ENCODE measurements at places on chromosomes 5 and 9.

DNA sequence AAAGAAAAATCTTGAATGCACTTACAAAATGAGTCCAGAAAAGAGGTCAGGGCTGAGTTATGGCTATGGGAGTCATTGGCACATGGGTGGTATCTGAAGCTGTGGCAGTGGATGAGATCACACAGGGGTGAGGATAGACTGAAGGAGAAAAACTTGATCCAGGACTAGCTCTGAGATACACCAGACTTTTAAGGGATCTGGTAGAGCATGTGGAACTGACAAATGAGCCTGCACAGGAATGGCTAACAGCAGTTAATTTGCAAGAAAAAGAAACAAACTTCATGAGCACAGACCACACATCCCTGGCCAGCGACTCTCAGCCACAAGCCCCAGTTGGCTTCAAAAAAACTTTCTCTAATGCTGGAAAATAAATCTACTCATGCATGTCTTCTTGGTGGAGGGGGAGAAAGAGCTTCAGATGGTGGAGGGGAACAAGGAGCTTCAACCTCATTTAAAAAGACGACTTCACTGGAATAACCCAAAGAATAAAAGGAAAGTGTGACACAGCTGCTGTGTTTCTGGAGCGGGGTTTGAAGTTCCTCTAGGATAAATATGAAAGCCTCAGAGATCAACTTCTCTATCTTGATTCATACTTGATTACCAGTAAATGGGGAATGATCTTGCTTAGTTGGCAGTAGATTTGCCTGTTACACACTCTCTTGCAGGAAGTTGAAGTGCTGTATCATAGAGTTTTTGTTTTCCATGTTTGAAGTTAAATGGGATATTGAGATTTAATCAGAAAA, 33.6 kb downstream of the TNFAIP8 start:
- H3K4me1 ChIP-seq: peaks cover 91% of the 10 kb centered on the region
- H3K4me3 ChIP-seq: peak overlapping the region; percentile 56
- H3K36me3 ChIP-seq: peaks cover 48% of the 10 kb centered on the region
- H3K27ac ChIP-seq: peak overlapping the region; percentile 85
- no peak for DNase-seq
- no peaks in the 10 kb centered on the region for H3K27me3 ChIP-seq

DNA sequence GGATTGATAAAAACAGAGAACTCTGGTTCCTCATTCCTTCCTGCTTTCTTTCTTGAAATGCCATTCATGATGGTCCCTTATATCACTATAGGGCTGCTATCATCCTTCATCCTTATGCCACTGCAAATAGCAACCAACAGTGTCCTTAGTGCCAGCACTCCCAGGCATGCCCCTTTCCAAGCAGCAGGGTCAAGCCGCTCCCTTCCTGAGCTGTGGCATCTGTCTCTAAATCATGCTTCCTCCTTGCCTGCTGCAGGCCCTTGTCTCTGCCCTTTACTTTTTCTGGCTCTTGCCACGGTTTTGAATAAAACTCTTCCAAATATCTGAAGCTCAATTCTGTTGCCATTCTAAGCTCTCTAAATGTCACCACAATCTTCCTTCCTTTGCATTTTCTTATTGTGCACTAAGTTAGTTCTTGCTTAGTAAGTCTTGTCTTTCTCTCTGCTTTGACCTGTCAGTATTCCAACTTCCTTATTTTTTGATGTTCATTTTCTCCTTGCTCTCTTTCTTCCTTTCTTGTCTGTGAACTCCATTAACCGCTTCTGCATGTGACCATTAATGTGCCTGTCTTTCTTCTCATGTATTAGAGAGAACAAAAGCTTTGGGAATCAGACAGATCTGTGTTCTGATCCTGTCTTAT, 19.9 kb downstream of the TLR4 start:
- no peaks in the 10 kb centered on the region for H3K36me3 ChIP-seq
- H3K4me3 ChIP-seq: no peak overlapping the region
- no peak for DNase-seq
- H3K27me3 ChIP-seq: peaks cover 4% of the 10 kb centered on the region
- no peak overlapping the region for H3K27ac ChIP-seq
- H3K4me1 ChIP-seq: peaks cover 9% of the 10 kb centered on the region

DNA sequence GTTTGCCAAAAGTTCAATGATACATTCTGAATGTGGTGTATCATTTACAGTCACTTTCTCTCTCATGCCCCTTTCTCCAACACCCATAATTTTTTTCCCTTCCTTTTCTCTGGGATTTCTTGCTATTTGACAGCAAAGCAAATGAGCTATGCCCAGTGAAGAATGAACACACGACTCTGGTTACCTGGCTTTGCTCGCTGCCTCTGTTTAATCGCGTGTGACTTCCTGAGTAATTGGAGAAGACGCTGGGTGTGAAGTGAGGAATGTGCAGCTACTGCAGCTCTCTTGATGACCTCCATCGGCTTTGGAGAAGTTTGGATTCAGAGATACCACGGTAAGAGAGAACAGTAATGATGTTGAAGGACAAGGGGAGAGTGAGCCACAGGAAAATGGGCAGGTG, 651.8 kb downstream of the KIF4B start:
- H3K27me3 ChIP-seq: no peaks in the 10 kb centered on the region
- no peaks in the 10 kb centered on the region for H3K4me1 ChIP-seq
- no peaks in the 10 kb centered on the region for H3K36me3 ChIP-seq
- H3K4me3 ChIP-seq: no peak overlapping the region

DNA sequence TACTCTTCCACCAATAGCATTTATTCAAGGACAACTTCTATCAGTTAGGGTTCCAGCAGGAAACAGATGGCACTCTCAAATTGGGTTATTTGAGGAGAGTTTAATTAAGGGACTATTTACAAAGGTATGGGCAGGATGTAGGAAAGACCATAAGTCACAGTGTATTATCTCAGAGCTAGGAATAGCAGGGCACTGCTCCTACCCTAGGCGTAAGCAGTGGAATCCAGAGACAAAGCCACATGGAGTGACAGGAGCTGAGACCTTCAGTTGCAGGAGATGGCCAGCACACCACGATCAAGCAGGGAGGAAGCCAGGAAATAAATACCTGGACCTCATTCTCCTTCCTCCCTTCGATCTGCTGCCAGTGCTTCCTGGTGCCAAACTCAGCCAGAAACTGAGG, 274.9 kb upstream of the SLC30A5 start:
- H3K27me3 ChIP-seq: peaks cover 11% of the 10 kb centered on the region
- no peaks in the 10 kb centered on the region for H3K4me1 ChIP-seq
- H3K4me3 ChIP-seq: no peak overlapping the region
- no peaks in the 10 kb centered on the region for H3K36me3 ChIP-seq
- DNase-seq: no peak

GRCh38 chr5:180334751-180335613, 18.2 kb downstream of the GFPT2 start:
- H3K27me3 ChIP-seq: peaks cover 13% of the 10 kb centered on the region
- no peak overlapping the region for H3K4me3 ChIP-seq
- no peaks in the 10 kb centered on the region for H3K36me3 ChIP-seq
- H3K27ac ChIP-seq: no peak overlapping the region

DNA sequence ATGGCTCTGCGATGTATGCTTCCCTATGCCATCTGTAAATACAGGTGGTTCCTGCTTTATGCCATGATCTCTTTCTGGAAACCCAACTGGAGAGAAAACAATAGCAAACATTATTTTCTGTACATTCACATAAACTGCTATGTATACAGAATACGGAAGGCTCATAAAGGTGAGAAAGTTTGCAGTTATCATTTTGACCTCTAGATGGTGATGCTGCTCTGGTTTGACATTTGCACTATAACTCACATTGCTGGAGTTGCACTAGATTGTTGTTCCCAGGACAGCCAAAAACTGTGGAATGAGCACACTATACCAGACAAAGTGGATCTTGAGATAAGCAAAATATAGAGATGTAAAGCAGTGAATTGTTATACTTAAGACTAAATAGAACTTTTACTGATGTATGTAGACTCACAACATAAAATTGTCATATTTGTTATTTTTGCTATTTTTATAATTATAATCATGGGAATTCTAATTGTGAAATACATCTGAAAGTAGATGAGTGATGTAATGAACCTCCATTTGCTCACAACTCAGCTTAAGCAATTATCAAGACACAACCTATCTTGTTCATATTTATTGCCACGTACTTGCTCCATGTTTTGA, 246.5 kb downstream of the PTPRD start:
- H3K4me1 ChIP-seq: no peaks in the 10 kb centered on the region
- no peak overlapping the region for H3K27ac ChIP-seq

DNA sequence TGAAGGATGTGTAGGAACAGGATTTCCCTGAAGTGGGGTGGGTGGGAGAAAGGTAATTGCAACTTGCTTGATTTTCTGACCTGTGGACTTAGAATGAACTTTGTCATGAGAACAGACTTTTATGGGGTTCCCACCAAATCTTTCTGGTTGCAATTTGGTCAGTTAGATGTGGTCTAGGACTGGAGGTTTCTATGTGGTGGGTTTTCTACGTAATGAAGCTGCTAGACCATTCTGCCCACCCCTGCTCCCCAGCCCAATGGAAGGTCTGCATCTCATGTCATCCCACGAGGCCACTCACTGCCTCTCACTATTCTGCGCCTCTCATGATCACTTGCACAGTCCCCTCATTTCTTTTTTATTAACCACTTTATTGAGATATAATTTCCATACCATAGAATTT, 37.9 kb upstream of the GZMA start:
- peaks cover 84% of the 10 kb centered on the region for H3K4me1 ChIP-seq
- H3K36me3 ChIP-seq: peaks cover 16% of the 10 kb centered on the region
- peak overlapping the region; percentile 98 for H3K27ac ChIP-seq
- no peaks in the 10 kb centered on the region for H3K27me3 ChIP-seq

GRCh38 chr5:23977365-23977764, 470.0 kb downstream of the PRDM9 start:
- no peak for DNase-seq
- no peaks in the 10 kb centered on the region for H3K27me3 ChIP-seq
- H3K4me3 ChIP-seq: no peak overlapping the region
- H3K4me1 ChIP-seq: no peaks in the 10 kb centered on the region

Data from natural killer cell treated with Interleukin-12 subunit alpha and Interleukin-12 subunit beta and Interleukin-15 and Interleukin-18, amount 100 ng/mL, for 72 hours (primary cell).